ENCODE measurements at places on chromosomes 16 and 17.

GRCh38 chr17:64443086-64443760 is 5.7 kb upstream of the MILR1 start:
- no peak for DNase-seq
- peaks cover 9% of the 10 kb centered on the region for H3K36me3 ChIP-seq
- peaks cover 29% of the 10 kb centered on the region for H3K4me1 ChIP-seq

DNA sequence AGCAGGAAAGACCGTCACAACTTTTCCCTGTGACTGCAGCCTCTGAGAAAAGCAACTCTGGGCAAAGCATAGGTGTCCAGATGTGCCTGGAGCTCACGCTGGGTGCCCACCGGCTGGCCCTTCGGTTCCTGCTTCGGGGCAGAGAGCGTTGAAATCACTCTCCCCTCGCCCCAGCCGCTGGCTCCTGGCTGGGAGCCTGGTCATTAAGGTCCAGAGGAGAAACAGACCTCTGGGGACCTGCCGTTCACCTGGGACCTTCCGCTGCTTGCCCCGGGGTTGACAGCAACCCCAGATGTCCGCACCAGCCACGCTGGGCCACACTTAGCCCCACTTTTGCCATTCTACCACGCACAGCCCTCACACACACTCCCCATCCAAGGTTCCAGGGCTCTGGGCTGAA is 13.1 kb downstream of the MRM3 start:
- no peak for DNase-seq
- no peaks in the 10 kb centered on the region for H3K27me3 ChIP-seq
- no peak overlapping the region for H3K4me3 ChIP-seq

- no peaks in the 10 kb centered on the region for H3K36me3 ChIP-seq
- no peaks in the 10 kb centered on the region for H3K27me3 ChIP-seq
- peaks cover 11% of the 10 kb centered on the region for H3K4me1 ChIP-seq
- no peak for DNase-seq
- no peak overlapping the region for H3K27ac ChIP-seq
Measured at GRCh38 chr17:9434642-9435057, 141.0 kb downstream of the STX8 start.

DNA sequence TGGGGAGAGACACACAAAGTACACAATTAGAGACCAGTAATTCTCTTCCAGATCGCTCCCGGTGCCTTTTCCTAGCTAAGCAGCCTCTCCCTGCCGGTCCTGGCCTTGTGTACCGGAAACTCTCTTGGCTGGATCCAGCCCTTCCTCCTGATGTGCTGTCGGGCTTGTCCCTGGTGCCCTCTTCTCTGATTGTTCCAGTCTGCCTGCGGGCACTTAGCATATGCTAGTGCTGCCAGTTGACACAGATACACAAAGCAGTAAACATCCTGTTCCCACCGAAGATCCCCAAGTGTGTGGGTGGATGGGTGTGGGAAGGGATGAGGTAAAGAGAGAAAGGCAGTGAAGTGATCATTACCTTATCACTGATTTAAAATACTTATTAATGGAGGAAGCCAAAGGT is 9.7 kb downstream of the HS3ST3B1 start:
- no peaks in the 10 kb centered on the region for H3K27me3 ChIP-seq
- H3K4me1 ChIP-seq: peaks cover 44% of the 10 kb centered on the region
- H3K4me3 ChIP-seq: peak overlapping the region; percentile 24
- H3K27ac ChIP-seq: no peak overlapping the region
- no peak for DNase-seq
- peaks cover 40% of the 10 kb centered on the region for H3K36me3 ChIP-seq

DNA sequence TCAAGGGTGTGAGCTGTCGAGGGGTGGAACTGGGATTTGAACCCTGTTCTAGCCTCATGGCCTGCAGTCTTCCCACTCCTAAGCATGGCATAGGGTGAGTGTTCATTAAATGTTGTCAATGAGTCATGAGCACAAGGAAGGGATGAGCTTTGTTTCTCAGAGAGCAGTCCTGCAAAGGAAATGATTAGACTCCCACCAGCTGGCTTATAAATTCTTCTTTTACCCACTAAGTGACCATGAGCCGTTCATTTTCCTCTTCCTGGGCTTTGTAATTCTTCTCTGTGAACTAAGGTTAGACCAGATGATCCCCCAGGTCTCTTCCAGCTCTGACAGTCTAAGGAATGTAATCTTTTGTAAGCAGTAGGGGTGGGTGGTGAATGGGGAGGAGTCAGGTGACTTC is 47.9 kb upstream of the HNF1B start:
- no peaks in the 10 kb centered on the region for H3K36me3 ChIP-seq
- H3K27ac ChIP-seq: no peak overlapping the region
- peaks cover 4% of the 10 kb centered on the region for H3K4me1 ChIP-seq
- no peak overlapping the region for H3K4me3 ChIP-seq
- no peak for DNase-seq

DNA sequence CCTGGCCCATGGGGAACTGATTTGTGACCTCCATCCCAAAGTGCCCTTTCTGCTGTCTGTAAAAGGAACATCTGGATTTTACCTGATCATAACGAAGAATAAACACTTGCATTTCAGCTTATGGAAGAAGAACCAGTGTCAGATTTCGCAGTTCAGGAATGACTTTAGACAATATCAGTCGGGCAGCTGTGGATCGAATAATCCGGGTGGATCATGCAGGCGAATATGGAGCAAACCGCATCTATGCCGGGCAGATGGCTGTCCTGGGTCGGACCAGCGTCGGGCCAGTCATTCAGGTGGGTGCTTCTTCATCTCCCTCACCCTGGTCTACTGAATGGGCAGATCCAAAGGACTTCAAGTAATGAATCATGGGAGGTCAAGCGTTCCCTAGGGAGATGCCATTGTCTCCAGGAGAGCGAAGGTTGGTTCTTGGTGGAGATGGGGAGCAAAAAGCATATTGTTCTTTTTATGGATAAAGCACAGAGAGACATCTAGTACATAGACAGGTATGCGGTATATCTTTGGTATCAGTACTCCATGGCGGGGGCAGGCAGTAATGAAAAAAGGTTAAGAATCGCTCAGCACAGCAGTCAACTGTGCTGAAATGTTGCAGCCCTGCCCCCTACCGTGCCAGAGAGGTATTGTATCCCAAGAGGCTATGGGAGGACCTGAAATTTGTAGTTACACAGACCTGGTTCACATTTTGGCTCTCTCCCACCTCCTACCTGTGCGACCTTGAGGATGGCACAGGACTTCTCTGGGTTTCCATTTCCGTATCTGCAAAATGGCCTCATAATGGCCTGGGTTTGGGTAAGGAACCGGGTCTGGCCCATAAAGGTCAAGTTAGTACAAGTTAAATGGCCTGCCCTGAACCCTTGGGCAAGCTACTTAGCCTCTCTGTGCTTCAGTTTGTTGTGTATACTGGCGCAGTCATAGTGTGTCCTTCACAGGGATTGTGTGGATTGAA is 4.7 kb downstream of the COQ7 start:
- H3K4me3 ChIP-seq: no peak overlapping the region
- peak overlapping the region; percentile 50 for H3K27ac ChIP-seq
- peak; percentile 74 for DNase-seq
- peaks cover 17% of the 10 kb centered on the region for H3K4me1 ChIP-seq
- H3K27me3 ChIP-seq: no peaks in the 10 kb centered on the region
- H3K36me3 ChIP-seq: peaks cover 10% of the 10 kb centered on the region

- H3K4me3 ChIP-seq: no peak overlapping the region
- no peak overlapping the region for H3K27ac ChIP-seq
- peaks cover 49% of the 10 kb centered on the region for H3K27me3 ChIP-seq
- H3K36me3 ChIP-seq: no peaks in the 10 kb centered on the region
Measured at GRCh38 chr17:62714016-62714777, 86.7 kb downstream of the MRC2 start.

GRCh38 chr17:3772764-3773163 is 28.2 kb downstream of the ITGAE start:
- peaks cover 33% of the 10 kb centered on the region for H3K4me1 ChIP-seq
- H3K4me3 ChIP-seq: no peak overlapping the region
- no peaks in the 10 kb centered on the region for H3K36me3 ChIP-seq
- H3K27me3 ChIP-seq: peaks cover 9% of the 10 kb centered on the region

- H3K4me3 ChIP-seq: peak overlapping the region; percentile 87
- DNase-seq: no peak
- H3K27ac ChIP-seq: no peak overlapping the region
- peaks cover 83% of the 10 kb centered on the region for H3K27me3 ChIP-seq
- peaks cover 57% of the 10 kb centered on the region for H3K4me1 ChIP-seq
Measured at GRCh38 chr17:7440834-7441195, 1.5 kb downstream of the FGF11 start.

DNA sequence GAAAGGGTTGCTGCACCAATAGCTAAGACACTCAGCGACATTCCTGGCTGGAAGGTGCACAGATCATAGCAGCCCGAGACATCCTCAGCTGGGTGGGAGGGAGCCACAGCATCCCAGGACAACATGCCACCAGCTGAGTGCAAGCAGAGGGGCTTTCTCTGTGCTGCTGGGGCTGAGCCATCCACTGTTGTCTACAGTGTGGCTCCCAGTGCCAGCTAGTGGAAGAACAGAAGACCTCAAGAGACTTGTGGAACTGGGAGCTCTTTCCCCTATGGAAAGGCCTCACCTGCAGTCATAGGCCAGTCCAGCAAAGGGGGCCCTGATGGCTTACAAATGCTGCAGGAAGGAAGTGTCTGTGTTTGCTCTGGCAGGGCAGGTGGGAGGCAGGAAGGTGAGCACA is 131.0 kb downstream of the C16orf78 start:
- no peaks in the 10 kb centered on the region for H3K36me3 ChIP-seq
- H3K4me1 ChIP-seq: no peaks in the 10 kb centered on the region
- no peak for DNase-seq
- no peak overlapping the region for H3K27ac ChIP-seq
- H3K27me3 ChIP-seq: peaks cover 6% of the 10 kb centered on the region

GRCh38 chr16:22035153-22035552 is 27.2 kb downstream of the MOSMO start:
- no peak for DNase-seq
- H3K27me3 ChIP-seq: no peaks in the 10 kb centered on the region

DNA sequence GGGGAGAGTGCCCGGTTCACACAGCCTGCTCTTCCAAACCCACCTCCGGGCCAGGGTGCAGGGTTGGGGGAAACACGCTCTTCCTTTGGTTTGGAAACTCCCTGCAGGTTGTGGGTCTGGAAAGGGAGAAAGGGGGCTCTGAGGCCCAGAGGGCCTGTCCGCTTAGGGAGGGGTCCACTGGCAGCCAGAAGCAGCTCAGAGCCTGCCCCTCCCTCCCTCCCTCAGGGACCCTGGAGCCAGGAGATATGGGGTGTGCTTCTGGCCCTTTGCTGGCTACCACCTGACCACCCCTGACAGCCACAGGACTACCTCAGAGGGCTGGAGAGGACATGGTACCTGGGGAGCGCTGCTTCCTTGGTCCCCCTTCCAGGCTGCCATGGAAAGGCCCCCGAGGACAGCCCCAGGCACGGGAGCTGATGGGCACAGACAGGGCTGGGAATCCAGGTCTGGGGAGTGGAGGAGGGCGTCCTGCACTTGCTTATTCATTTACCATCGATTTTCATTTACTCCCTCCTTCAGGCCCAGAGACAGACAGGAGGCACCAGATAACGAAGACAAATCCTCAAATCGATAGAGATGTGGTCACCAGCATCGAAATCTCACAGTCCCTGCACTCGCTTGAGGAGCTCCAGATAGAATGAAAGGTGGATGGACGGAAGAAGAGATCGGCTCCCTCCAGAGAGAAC is 48.4 kb upstream of the DOC2B start:
- H3K4me1 ChIP-seq: no peaks in the 10 kb centered on the region
- no peak for DNase-seq
- no peak overlapping the region for H3K27ac ChIP-seq
- H3K27me3 ChIP-seq: no peaks in the 10 kb centered on the region

- peaks cover 33% of the 10 kb centered on the region for H3K4me1 ChIP-seq
- H3K27ac ChIP-seq: peak overlapping the region; percentile 42
- H3K27me3 ChIP-seq: peaks cover 60% of the 10 kb centered on the region
Measured at GRCh38 chr16:56675685-56676210, 6.1 kb downstream of the MT1H start.

- H3K36me3 ChIP-seq: no peaks in the 10 kb centered on the region
- DNase-seq: no peak
- H3K4me1 ChIP-seq: no peaks in the 10 kb centered on the region
- peaks cover 4% of the 10 kb centered on the region for H3K27me3 ChIP-seq
Measured at GRCh38 chr17:13582776-13583547, 18.8 kb downstream of the HS3ST3A1 start.

DNA sequence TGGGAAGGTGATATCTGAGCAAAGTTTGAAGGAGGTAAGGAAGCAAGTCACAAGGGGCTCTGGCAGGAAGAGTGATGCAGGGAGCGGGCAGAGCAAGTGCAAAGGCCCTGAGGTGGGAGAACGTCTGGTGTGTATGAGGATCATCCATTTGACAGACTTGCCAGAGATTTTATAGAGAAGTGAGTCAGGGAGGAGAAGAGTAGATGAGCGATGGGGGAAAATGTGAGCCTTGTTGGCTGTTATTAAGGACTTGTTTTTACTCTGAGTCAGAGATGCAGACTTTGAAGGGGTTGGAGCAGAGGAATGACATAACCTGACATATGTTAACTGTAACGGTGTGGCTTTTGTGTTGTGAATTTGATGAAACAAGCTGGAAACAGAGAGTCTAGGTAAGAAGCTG is 3.5 kb upstream of the CLEC10A start:
- no peak for DNase-seq
- no peaks in the 10 kb centered on the region for H3K36me3 ChIP-seq
- H3K4me3 ChIP-seq: no peak overlapping the region

DNA sequence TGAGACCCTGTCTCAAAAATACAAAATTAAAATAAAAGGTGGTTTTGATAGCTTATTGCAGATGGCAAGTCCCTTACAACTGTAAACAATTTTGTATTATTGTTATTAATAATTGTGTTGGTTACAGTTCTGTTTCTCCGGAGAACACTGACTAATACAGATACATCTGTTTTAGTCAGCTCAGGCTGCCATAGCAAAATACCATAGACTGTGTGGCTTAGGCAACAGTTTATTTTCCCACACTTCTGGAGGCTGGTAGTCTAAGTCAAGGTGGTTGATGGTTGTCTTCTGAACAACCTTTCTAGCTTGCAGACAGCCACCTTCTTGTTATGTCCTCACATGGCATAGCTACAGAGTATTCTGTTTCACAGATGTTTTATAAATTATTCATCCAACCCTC is 14.2 kb upstream of the IL21R start:
- no peak overlapping the region for H3K4me3 ChIP-seq
- no peak overlapping the region for H3K27ac ChIP-seq
- no peak for DNase-seq
- peaks cover 7% of the 10 kb centered on the region for H3K27me3 ChIP-seq
- H3K36me3 ChIP-seq: peaks cover 20% of the 10 kb centered on the region
- H3K4me1 ChIP-seq: peaks cover 5% of the 10 kb centered on the region

- peaks cover 9% of the 10 kb centered on the region for H3K4me1 ChIP-seq
- H3K27ac ChIP-seq: no peak overlapping the region
- DNase-seq: no peak
- H3K4me3 ChIP-seq: no peak overlapping the region
- peaks cover 63% of the 10 kb centered on the region for H3K27me3 ChIP-seq
Measured at GRCh38 chr16:87541147-87541871, 48.5 kb upstream of the ZCCHC14 start.

Data from activated naive CD4-positive, alpha-beta T cell treated with anti-CD3 and anti-CD28 coated beads, Interleukin-2, amount 10 ng/mL, durations not matched to agents 7 days and 5 days (primary cell).